ENCODE measurements at places on chromosomes 11 and 22. TPM values are rescaled to one million over a fixed set of nuclear protein-coding genes. Genes with fewer than 3 reads are reported as not detected.

The F2 gene
- total RNA-seq = not detected

The OR2AT4 gene
- total RNA-seq = not detected

The MAPK8IP2 gene
- 0.30 TPM for total RNA-seq

DNA sequence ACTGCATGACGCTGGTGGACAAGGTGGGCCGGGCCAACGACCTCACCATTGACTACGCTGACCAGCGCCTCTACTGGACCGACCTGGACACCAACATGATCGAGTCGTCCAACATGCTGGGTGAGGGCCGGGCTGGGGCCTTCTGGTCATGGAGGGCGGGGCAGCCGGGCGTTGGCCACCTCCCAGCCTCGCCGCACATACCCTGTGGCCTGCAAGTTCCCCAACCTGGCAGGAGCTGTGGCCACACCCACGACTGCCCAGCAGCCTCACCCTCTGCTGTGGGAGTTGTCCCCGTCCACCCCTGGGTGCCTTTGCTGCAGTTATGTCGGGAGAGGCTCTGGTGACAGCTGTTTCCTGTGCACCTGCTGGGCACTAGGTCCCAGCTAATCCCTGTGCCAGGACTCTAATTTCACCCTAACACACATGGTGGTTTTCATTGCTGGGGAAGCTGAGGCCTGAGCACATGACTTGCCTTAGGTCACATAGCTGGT lies 49.0 kb upstream of the PPP6R3 start:
- DNase-seq = no peak

DNA sequence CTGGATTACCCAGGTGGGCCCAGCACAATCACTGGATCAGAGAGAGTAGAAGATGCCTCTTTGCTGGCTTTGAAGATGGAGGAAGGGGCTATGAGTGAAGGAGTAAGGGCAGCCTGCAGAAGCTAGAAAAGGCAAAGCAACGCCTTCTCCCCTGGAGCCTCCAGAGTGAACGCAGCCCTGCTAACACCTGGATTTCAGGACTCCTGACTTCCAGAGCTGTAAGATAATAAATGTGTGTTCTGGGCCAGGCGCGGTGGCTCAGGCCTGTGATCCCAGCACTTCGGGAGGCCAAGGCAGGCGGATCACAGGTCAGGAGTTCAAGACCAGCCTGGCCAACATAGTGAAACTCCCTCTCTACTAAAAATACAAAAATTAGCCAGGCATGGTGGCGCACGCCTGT lies 102.4 kb downstream of the MORC2 start:
- no peak for DNase-seq

DNA sequence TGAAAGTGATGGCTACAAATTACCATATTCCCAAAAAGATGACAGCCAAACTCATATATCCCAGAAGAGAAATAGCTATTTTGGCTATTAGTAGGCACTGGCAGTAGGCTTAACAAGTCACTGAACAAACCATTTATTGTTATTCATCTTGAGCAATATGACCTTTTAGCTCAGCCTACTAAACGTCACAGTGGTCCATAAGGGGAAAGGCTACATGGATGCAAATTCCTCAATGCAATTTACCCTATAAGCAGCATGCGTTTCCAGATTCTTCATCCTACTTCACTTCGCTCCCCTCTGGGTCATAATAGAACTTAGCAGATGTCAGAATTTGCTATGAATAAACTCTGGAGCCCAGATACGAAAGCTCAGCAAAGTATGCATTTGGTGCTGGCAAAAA lies 114.0 kb downstream of the SIK3 start:
- DNase-seq = no peak

DNA sequence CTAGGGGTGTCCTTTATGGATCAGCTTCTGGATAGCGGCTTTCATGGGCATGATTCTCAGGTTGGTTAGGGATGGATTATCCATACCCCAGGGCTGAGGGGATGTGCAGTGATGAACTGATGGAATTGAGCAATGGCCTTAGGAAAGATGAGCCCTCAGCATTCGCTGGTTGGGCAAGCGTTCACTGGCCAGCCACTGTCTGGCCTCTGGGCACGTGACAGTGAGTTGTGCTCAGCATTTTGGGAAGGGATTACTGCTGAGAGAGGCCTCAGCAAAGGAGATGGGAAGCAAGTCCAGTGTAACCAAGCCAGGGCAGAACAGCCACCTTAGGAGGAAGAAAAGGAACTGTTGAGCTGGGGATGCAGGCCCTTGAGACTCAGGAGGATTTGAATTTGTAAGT lies 17.4 kb downstream of the UBASH3B start:
- no peak for DNase-seq

DNA sequence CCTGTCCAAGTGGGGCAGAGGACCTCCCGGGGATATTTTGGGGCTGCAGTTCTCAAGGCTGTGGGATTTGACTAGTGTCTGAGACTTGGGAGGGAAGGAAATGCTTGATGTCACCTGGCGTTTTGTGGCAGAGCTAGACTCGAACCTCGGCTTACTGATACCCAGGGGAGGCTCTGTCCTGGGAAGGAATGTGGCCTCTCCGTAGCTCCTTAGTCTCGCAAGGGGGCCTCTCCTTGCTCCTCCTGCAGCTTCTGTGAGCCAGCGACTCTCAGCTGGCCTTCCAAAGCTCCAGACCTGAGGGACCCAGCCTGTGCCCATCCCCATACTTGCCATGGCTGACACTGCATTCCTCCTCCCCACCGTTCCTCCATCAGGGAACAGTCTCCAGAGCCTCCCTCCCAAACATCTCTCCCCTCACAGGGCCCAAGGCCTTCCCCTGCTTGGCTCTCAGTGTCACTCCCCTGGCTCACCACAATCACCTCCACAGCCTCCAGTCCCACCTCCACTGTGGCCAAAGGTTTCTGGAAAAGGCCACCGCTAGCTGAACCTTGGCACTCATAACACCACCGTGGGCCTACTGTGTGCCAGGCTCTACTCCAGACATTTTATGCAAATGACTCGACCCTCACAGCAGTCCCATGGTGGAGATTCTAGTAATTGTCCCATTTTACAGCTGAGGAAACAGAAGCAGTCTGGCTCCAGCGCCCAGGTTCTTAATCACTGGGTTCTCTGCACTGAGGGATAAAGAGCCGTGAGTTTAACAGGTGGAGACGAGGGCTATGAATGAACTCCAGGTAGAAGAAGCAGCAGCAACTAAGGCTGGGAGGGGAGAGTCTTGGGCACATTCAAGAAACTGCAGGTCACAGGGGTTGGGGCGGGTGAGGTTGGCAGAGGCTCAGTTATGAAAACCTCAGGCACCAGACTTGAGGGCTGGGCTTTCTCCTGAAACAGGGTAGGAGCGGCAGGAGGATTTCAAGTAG lies 12.1 kb downstream of the P2RY2 start:
- DNase-seq = no peak

- DNase-seq = no peak
Measured at GRCh38 chr22:44711241-44711560, 9.2 kb downstream of the PRR5 start.

GRCh38 chr11:118010738-118011461 lies 24.7 kb downstream of the IL10RA start:
- no peak for DNase-seq

DNA sequence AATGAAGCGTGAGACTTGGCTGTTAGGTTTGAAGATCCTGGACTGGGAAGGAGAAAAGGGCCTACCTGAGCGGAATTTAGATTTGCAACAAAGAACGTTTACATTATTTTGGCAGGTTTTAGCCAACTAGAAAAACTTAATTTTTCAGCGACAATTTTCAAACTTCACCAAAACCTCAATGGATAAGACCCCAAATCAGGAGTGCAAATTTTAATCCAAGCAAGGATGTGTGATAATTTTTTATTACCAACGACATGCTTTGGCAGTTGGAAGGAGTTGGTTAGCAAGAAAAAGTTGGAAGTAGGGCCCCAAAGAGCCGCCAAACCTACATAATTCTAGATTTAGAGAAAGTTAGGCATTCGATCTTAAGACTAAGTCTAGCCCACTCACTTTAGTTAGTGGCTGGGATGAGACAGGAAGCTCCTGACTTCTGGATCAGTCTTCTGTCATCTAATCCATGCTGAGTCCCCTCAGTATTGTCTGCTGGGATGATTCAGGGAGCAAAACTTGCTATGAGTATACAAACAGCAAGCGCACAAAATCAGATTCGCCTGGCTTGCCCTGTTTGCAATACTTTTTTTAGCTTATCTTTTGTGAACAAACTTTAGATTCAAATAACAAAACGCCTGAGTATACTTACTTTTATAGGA lies 787 bp upstream of the RDX start:
- DNase-seq = no peak

DNA sequence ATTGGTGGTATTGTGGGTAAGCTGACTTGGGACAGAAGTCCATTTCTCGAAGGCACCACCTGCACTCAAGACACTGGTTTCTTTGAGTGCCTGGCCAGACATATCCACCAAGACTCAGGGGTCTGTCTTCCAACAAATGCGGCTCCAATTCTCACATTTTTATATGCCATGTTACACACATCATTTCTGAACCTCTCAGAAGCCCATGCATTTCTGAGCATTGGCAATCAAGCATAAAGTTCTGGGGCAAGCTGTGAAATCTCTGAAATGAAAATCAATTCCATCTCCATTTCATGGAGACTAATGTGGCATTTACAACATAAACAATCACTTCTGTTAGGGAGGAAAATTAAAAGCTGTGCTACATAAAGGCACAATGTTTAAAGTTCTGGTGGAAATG lies 243.7 kb downstream of the KIRREL3 start:
- DNase-seq = no peak

DNA sequence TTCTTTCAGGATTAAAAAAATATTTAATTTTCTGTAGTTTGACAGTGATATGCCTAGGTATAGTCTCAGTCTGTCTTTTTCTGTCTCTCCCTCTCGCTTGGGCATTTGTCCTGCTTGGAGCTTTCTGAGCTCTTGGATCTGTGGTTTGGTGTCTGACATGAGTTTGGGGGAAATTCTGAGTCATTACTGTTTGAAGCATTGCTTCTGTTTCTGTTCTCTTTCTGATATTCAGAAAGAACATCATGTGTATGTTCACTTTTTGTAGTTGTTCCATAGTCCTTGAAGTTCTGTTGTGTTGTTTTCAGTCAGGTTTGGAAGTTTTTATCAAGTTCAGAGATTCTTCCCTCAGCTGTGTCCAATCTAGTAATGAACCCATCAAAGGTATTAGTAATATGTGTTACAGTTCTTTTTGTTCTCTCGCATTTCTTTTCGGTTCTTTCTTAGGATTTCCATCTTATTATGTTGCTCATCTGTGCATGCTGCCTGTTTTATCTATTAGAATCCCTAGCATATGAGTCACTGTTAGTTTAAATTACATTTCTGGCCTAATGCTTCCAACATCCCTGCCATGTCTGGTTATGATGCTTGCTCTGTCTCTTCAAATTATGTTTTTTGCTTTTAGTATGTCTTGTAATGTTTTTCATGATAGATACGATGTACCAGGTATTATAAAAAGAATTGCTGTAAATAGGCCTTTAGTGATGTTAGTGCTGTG lies 48.4 kb downstream of the DDX10 start:
- DNase-seq = no peak

DNA sequence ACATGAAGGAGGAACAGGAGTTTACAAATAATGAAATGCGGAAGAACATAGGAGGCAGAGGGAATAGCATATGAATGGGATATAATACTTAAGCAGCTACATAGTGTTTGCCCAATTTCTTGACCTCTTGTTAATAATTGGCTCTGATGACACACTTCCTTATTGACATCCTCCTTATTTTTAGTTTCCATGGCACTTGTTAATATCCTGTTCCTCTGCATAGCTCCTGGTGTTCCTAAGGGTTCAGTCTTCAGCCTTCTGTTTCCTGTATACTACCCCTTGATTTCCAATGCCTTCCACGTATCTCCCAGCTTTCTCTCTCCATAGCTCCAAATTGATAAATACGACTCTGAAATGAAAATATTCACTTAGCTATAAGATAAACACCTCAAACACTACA lies 663.8 kb upstream of the API5 start:
- DNase-seq = no peak

- no peak for DNase-seq
Measured at GRCh38 chr22:20028855-20029549, 8.1 kb downstream of the TANGO2 start.

- DNase-seq = no peak
Measured at GRCh38 chr22:23062616-23063538, 7.4 kb upstream of the GNAZ start.

GRCh38 chr22:29053048-29053702 lies 8.5 kb downstream of the C22orf31 start:
- no peak for DNase-seq

- no peak for DNase-seq
Measured at GRCh38 chr22:33812360-33812977, 107.8 kb downstream of the LARGE1 start.

GRCh38 chr11:105774899-105775298 lies 165.0 kb downstream of the GRIA4 start:
- no peak for DNase-seq

GRCh38 chr11:44521148-44521547 lies 44.3 kb upstream of the CD82 start:
- DNase-seq = no peak

GRCh38 chr11:11584530-11584810 lies 37.3 kb downstream of the GALNT18 start:
- DNase-seq = no peak

DNA sequence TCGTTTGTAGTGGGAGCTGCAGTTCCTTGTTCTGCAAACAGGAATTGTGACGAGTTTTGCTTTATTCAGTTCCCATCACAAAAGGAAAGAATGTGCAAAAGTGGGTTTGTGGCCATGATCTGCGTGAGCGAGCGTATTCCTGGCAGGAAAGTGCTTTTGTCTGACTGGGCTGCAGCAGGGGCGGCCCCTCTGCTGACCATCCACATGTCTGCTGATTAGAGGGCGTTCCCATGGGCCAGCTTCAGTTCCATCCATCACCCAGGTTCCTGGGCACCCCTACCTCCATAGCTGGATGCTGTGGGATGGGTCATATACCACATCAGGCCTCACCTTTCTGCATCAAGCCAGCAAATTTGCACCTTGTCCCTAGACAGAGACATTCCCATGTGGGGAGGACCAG lies 28.9 kb upstream of the GAL start:
- DNase-seq = no peak

DNA sequence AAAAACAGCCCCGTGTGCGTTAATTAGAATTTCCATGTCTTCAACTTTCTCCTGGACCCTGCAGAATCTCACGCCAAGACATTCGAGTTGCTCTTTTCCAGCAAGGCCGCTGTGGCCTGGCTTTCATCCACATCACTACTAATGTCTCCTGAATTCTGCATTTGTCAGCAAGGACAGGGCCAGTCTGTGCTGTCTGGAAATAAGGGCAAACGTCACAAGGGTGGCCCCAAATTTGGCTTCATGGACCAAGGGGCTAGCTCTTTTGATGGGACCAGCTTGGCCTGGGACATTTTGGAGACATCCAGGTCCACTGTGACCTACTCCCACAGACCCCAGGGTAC lies 33.4 kb downstream of the KCNQ1OT1 start:
- no peak for DNase-seq

- no peak for DNase-seq
Measured at GRCh38 chr22:45565973-45566372, 63.3 kb downstream of the FBLN1 start.

- no peak for DNase-seq
Measured at GRCh38 chr11:9210224-9210921, 54.8 kb downstream of the DENND5A start.

DNA sequence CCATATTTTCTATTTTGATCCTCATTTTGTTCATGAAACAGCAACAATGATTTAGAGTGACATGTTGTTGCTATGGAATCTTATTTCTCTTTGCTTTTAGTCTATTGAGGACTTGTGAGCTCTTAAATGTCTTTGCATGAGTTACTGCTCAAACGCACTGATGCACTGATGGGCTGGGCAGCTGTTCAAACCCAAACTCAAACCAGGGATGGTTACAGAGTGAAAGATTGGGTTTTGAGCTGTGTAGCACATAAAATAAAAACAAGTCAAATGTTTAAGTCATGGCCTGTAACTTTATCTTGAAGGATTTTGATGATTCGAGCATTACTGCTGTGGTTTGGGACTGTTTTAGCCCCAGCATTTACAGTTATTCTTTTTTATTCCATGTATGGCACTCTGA lies 20.1 kb upstream of the NCAM1 start:
- DNase-seq = no peak

Data from CD4-positive, CD25-positive, alpha-beta regulatory T cell (primary cell).